ENCODE measurements at places on chromosomes 4 and X. TPM values are rescaled to one million over a fixed set of nuclear protein-coding genes. Genes with fewer than 3 reads are reported as not detected.

SLITRK4 gene
- 10.2 TPM for polyA plus RNA-seq

DNA sequence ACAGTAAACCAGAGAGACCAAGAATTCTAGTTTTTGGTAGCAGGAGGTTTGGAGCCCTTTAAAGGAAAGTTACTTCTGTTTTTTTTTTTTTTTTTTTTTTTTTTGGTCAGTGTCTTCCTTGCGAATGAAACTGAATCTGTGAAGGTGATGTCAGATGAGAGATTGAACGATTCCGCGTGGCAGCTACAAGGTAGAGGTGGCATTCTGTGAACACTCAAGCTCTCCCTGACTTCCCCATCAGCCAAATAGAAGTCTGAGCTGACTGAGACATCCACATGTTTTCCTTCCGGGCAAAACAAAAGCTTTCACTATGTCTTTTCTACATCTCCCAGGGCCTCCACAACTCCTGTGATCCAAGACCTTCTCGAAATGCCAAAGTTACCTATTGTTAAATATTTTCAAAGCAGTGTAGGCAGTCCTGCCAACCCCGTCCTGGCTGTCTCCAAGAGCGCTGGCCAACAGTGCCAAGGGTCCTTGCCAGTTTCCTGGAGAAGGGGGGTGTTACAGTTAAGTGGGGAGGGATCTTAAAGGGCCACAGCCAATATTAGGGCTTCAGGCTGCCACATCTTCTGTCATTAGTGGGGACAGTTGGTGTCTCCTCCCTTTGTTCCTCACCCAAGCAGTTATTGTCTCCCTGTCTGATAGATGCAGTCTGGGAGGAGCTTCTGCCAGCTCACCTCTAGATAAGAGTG, 102.9 kb upstream of the SLC34A2 start:
- DNase-seq: no peak

GRCh38 chr4:121597346-121597934, 99.3 kb downstream of the ANXA5 start:
- DNase-seq: no peak

DNA sequence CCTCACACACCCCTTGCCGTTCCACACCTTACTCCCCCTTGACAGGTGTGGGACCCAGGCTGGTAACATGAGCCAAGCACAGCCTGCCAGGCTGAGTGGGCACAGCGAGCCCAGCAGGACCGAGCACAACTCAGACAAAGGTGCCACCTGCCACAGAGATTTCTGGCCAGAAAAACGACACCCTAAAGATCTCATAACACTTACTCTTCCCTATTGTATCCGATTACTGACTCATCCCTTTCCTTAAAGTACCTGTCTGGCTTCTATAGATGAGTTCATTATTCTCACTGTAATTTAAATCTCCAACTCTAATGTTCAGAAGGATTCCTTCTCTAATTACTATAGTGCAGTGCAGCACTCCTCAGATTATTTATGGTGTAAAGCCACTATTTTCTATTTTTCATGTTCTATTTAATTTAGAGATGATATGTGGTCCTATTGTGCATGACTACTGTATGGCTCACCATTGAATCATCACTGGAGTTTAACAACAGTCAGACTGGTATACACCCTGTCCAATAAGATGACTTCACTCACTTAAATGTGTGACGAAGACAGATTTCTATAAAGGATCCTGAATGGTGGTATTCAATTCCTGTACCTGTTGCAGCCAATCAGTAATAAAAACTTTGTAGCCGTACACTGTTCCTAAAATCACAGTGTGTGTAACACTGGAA, 7.6 kb upstream of the SYTL5 start:
- DNase-seq: no peak

LIMCH1 gene
- 106 TPM for polyA plus RNA-seq

SYTL5 gene
- polyA plus RNA-seq: 0.17 TPM

- DNase-seq: no peak
Measured at GRCh38 chr4:108166038-108166437, 2.7 kb downstream of the LEF1 start.

- no peak for DNase-seq
Measured at GRCh38 chrX:5802391-5802790, 426.3 kb downstream of the NLGN4X start.

DNA sequence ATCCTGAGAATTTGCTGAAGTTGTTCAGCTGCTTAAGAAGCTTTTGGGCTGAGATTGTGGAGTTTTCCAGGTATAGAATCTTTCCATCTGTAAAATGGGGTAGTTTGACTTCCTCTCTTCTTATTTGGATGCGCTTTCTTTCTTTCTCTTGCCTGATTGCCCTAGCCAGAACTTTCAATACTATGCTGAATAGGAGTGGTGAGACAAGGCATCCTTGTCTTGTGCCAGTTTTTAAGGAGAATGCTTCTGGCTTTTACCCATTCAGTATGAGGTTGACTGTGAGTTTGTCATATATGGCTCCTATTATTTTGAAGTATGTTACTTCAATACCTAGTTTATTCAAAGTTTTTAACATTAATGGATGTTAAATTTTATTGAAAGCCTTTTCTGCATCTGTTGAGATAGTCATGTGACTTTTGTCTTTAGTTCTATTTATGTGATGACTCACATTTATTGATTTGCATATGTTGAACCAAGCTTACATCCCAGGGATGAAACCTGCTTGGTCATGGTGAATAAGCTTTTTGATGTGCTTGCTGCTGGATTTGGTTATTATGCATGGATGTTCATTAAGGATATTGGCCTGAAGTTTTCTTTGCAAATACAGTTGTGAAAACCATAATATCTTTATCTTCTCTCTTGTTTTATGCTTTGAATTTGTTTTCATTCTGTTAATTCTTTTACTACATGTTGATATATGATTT, 573.8 kb upstream of the NDST4 start:
- no peak for DNase-seq

DNA sequence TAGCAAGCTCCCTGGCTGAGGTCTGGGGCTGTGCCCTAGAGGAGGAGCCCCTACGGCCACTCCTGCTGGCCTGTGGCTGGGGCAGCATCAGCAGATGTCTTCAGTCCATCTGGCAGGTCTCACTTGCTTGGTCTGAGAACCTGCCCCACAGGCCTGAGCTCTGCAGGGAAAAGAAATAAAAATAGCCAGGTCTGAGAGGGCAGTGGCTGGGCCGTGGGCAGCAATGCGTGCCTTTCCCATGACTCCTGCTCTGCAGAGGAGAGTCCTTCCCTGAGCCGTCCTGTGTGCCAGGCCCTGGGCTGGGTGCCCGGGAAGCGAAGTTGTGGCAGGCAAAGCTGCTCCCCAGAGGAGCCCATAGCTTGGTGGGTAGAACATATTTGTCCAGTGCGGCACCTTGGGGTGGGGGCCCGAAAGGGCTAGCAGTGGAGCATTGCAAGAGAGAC, 11.3 kb upstream of the KIAA0232 start:
- DNase-seq: no peak

Measured in muscle of back (tissue), 13 donors.